ENCODE measurements at places on chromosomes 3 and 15.

GRCh38 chr3:193594946-193595689, 2.1 kb downstream of the OPA1 start:
- DNase-seq = no peak

- no peak for DNase-seq
Measured at GRCh38 chr3:66149269-66149668, 71.5 kb upstream of the SLC25A26 start.

- no peak for DNase-seq
Measured at GRCh38 chr15:65712415-65712814, 79.7 kb downstream of the DENND4A start.

DNA sequence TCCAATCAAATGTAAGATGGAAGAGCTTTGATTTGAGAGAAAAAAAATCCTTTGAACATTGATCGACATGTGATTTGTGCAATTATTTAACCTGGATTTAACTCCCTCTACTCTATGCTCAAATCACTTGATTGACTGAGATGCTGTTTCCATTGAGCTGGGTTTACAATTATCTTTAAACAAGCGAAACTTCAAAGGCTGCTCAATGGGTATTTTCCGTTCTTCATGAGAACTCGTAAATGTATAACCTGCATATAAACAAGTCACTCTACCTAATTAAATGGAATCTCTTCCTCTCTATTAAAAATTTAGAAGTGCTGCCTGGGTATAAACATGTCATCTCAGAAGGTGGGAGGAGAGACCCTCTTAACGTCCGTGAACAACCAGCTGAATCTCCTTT, 71.9 kb downstream of the ANXA2 start:
- DNase-seq = no peak

DNA sequence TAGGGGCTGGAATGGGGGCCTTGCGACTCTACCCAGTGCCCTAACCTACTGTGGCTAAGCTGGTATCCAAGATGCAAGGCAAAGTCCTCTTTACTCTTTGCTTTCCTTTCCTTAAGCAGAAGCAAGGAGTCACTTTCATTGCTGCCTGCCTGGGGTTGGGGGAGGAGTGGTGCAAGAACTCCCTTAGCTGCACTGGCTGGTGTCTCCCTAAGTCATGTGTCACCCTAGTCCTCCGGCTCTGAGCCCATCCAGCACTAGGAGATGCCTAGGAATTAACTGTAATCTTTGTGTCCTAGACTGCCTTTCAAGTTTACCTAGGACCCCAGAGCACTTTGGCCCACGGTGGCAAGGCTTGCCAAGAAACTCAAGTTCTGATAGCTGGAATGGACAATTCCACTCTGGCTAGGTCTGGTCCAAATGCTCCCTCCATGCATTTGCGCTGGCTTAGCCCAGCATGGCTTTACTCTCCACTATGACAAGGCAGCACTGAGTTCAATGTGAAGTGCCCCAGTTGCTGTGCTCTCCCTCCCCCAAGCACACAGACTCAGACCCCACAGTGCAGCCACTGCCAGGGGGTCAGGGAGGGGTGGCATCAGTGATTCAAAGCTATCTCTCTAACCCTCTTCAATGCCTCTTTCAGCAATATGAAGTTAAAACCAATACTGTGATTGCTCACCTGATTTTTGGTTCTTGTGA, 58.7 kb downstream of the ESYT3 start:
- DNase-seq = no peak

- no peak for DNase-seq
Measured at GRCh38 chr3:79954756-79955155, 187.0 kb upstream of the ROBO1 start.

GRCh38 chr3:188262913-188263683, 109.1 kb downstream of the LPP start:
- no peak for DNase-seq
